ENCODE measurements at places on chromosomes 6 and 20. TPM values are rescaled to one million over a fixed set of nuclear protein-coding genes. Genes with fewer than 3 reads are reported as not detected.

DNA sequence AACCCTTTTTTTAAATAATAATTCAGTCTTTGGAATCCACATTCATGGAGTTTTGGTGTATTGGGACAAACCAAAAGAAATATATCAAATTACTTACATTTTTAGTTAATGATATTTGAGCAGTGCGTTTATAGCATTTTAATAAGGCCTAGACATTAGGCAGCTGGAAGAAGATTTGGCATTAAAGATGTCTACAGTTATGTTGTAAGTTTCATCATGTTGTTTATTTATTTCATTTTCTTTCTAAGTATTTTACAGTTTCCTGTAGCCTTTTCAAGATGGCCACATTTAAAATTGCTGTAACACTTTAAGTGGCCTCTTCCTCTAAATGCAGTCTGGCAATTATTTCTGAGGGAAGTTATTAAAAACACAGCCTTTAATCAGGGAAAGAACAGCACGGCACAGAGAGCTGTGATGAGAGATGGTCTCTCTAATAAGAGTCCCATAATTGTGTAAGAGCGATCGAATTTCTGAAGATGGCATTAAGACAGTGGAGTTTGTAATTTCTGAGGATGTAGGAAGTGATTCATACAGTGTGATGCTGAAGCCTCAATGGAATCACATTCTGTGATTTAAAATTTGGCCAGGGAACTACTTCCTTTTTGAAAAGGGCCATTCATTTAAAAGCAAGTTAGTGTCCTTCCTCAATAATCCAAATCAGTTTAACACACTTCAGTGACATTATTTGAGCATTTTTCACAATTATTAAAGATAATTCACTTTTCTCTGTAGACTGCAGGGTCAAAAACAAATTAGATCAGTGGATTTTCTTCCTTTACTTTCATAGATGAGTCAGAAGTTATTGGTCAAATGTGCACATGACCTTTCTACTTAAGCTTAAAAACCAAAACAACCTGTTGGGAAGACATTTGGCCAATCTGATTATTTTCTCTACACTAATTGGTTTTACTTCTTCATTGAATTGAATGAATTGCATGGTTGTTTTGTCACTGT lies 52.4 kb upstream of the EDN3 start:
- H3K36me3 ChIP-seq = no peaks in the 10 kb centered on the region
- H3K4me3 ChIP-seq = no peak overlapping the region

GRCh38 chr20:33791959-33792597 lies 19.1 kb upstream of the CHMP4B start:
- H3K36me3 ChIP-seq = peaks cover 8% of the 10 kb centered on the region
- no peak overlapping the region for H3K4me3 ChIP-seq
- H3K27ac ChIP-seq = peak overlapping the region; percentile 75
- peak; percentile 79 for DNase-seq
- H3K27me3 ChIP-seq = no peaks in the 10 kb centered on the region

- H3K4me1 ChIP-seq = peaks cover 7% of the 10 kb centered on the region
- DNase-seq = no peak
- H3K4me3 ChIP-seq = no peak overlapping the region
- H3K27me3 ChIP-seq = peaks cover 4% of the 10 kb centered on the region
Observed at GRCh38 chr6:4280707-4281106, 145.3 kb upstream of the ECI2 start.

DNA sequence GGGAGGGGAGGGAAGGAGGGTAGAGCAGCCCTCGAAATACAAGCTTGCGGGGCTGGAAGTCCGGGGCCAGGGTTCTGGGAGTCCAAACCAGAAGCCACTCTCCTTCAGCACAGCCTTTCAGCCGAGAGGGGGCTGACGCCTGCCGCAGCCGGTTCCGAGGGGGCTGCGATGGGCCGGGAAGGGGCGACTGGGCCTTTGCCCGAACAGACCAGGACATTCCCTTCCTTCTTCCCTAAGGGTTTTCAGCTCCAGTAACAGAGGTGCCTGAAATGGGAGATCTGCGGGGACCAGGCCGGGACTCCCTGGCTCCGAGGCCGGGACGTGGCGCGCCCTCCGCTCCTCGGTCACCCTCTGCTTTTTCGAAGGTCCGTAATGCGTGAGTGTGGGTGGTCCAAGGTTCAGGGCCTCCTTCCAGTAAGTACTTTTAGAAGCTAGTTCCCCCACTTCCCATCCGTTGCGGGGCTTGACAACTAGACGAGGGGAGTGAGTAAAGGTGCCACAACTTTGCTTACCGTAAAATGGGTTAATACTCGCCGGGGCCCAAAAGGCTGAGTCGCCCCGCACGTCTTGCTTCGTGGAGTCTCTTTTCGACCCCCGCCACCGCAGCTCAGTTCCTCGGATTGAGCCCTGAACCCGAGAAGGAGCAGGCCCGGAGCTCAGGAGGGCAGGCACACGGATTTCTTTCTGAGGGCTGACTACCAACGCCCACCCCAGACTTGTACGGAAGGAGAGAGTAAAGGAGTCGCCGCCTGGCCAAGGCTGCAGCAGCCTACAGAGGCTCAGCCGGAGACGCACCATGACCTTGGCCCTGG lies 2.9 kb upstream of the OLIG3 start:
- H3K36me3 ChIP-seq = no peaks in the 10 kb centered on the region
- H3K27me3 ChIP-seq = peaks cover 100% of the 10 kb centered on the region
- H3K4me3 ChIP-seq = peak overlapping the region; percentile 24
- no peak for DNase-seq
- no peak overlapping the region for H3K27ac ChIP-seq
- H3K4me1 ChIP-seq = peaks cover 8% of the 10 kb centered on the region

GRCh38 chr20:25320035-25320800 lies 70.4 kb downstream of the ABHD12 start:
- peaks cover 43% of the 10 kb centered on the region for H3K4me1 ChIP-seq
- no peak overlapping the region for H3K4me3 ChIP-seq
- H3K27me3 ChIP-seq = no peaks in the 10 kb centered on the region

DNA sequence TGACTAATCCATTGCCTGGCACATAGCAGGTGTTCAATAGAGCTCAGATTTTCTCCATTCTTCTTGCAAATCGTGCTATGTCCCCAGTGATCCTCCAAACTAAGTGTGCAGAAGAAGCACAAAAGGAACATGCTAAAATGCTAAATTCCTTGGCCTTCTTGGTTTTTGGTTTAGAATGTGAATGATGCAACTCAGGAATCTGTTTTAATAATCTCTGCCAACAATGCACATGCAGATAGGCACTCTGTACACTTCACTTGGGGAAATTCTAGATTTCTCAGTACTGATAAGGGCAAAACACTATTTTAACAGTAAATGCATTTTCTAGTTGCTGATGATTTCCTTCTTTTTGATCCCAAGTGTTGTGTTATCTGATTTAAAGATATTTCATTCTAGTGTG lies 35.2 kb downstream of the SLC22A1 start:
- no peak for DNase-seq
- no peaks in the 10 kb centered on the region for H3K36me3 ChIP-seq
- H3K27ac ChIP-seq = no peak overlapping the region
- H3K4me3 ChIP-seq = no peak overlapping the region
- H3K4me1 ChIP-seq = no peaks in the 10 kb centered on the region

DNA sequence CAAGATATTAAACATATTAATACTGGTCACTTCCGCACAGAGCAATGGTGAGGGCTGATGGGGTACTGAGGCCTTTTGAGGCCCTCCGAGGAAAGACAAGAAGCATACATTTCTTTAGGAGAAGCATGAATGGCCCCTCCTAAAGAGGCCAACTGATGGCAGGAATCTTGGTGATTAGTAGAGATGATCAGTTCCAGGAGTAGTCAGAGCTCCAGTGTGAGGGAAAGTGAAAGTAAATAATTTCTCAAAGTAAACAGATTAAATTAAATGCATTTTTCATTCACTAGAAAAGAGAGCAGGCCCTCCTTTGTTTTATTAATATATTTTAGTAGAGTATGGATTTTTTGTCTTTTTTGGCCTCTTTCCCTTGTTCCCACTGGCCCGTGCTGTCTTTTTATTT lies 38.2 kb downstream of the NOX3 start:
- H3K27ac ChIP-seq = peak overlapping the region; percentile 61
- no peak for DNase-seq
- H3K4me3 ChIP-seq = no peak overlapping the region

DNA sequence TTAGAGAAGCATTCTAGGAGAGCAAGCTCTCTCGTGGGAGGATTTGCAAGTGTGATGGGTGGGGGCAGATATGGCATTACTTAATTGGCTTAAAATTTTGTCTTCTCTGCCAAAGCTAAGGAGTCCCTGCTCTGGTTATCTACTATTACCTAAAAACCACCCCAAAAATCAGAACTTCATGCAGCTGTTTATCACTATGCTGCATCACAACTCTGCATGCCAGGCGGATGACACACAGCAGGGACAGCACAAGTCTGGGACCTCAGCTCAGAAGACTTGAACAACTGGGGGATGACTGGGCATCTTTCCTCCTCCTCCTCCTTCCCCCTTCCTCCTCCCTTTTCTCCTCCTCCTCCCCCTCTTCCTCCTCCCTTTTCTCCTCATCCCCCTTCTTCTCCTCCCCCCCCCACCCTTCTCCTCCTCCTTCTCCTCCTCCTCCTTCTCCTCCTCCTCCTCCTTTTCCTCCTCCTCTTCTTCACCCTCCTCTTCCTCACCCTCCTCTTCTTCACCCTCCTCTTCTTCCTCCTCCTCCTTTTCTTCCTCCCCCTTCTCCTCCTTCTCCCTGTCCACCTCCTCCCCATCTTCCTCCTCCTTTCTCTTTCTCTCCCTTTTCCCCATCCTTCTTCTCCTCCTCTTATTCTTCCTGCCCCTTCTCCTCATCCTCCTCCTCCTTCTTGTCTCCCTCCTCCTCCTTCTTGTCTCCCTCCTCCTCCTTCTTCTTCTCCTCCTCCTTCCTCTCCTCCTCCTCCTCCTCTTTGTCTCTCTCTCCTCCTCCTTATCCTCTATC lies 218.6 kb upstream of the PMEPA1 start:
- no peak overlapping the region for H3K27ac ChIP-seq
- H3K27me3 ChIP-seq = no peaks in the 10 kb centered on the region
- no peak overlapping the region for H3K4me3 ChIP-seq
- no peak for DNase-seq

DNA sequence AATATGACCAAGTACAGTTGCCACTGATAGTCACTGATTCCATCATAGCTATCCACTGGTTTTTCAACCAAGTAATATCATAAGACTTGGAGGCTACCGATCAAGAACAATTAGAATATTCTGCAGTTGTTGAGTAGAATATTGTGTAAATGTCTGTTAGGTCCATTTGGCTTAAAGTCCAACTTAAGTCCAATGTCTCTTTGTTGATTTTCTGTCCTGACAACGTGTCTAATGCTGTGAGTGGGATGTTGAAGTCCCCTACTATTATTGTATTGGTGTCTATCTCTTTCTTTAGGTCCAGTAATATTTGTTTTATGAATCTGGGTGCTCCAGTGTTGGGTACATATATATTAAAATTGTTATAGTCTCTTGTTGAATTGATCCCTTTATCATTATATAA lies 13.9 kb downstream of the ARFGEF3 start:
- H3K27me3 ChIP-seq = peaks cover 16% of the 10 kb centered on the region
- no peak overlapping the region for H3K27ac ChIP-seq
- no peak overlapping the region for H3K4me3 ChIP-seq

DNA sequence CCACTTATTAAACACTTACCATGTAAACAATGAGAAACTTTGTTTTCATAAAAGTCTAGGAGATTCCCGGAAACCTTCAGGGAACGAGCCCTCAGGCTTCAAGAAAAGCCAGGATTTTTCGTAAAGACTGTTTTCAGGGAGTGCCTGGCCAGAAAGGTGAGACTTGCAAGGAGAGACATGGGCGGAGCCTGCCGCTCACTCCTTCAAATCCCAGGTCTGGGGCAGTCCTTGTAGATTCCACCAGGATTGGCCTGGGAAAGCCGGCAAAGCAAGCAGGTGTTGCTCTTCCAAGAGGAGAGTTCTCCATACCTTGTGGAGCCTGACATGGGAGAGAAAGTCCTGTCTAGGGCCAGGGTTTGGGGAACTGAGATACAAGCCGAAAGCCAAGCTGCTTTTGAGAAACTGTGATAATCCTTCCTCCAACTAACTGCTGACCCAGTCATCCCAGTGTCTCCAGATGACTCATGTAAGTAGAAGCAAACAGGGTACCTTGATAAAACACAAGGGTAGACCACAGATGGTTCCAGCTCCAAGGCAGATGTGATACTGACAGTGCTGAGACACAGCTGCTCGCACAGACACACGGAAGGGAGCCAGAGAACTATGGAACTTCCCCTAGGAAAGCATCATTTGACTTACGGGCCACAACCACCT lies 69.4 kb upstream of the NAA20 start:
- H3K4me3 ChIP-seq = no peak overlapping the region
- no peaks in the 10 kb centered on the region for H3K36me3 ChIP-seq
- H3K4me1 ChIP-seq = peaks cover 10% of the 10 kb centered on the region
- no peaks in the 10 kb centered on the region for H3K27me3 ChIP-seq
- H3K27ac ChIP-seq = no peak overlapping the region

DNA sequence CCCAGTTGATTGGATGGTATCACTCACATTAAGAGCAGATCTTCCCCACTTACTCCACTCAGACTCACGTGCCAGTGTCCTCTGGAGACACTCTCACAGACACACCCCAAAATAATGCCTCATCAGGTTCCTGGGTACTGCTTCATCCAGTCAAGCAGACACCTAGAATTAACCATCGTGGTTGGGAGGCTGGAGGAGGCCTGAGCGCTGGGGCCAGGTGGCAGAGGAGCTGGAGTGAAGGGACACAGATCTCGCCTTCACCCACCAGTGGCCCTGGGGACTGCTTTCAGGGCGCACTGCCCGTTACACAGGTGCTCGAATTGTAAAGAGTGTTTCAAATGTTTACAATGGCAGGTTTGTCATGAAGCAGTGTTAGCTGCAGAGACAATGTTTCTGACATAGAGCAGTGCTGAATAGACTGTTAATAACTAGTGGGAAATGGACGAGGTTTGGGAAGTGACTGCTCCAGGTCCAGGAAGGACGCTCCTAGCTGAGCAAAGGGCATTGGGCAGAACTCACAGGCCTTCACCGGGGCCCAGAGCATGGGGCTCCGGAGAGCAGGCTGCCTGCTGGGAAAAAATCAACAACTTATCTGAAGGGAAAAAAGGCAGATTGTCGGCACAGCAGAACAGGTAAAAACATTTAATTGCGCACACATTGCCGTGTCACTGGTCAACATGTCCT lies 38.4 kb downstream of the TMEM242 start:
- no peaks in the 10 kb centered on the region for H3K4me1 ChIP-seq
- DNase-seq = peak; percentile 47
- no peak overlapping the region for H3K4me3 ChIP-seq
- no peaks in the 10 kb centered on the region for H3K27me3 ChIP-seq

DNA sequence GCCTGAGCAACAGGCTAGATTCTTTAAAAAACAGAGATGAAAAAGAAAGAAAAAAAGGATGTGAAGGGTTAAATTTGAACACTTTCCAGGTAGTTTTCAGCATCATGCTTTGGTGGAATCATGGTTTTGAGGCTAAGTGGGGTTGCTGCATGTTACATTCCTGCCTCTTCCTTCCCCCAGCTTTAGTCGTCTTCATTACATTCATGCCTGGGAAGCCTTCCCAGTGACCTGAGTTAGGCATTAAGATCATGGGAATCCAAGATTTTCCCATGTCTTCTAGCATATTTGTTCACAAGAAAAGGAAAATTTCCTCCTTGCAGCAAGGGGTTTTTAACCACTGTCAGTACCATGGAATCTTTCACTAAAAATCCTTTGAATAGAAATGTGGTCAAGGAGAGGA lies 12.0 kb downstream of the TPX2 start:
- no peaks in the 10 kb centered on the region for H3K36me3 ChIP-seq
- H3K27ac ChIP-seq = no peak overlapping the region
- no peak for DNase-seq
- H3K4me1 ChIP-seq = no peaks in the 10 kb centered on the region
- H3K4me3 ChIP-seq = no peak overlapping the region

BPIFB1 gene
- total RNA-seq = not detected

CTAGE9 gene
- not detected for total RNA-seq

JAG1 gene
- total RNA-seq = 39.5 TPM

RPL10A gene
- total RNA-seq = 1,187 TPM

NHSL1 gene
- total RNA-seq = 12.2 TPM

TNXB gene
- total RNA-seq = 37.6 TPM

ENPP3 gene
- total RNA-seq = 0.49 TPM

CASS4 gene
- total RNA-seq = 10.3 TPM
